Muscle of leg (tissue), 16 donors: ENCODE measurements at places on chromosomes 4 and X. TPM values are rescaled to one million over a fixed set of nuclear protein-coding genes. Genes with fewer than 3 reads are reported as not detected.

Gene DACH2
- total RNA-seq, result 0.49 TPM

GRCh38 chr4:36235306-36235705 is 9.0 kb downstream of the ARAP2 start:
- no peaks in the 10 kb centered on the region for H3K4me1 ChIP-seq
- H3K27ac ChIP-seq, result no peak overlapping the region
- H3K36me3 ChIP-seq, result no peaks in the 10 kb centered on the region
- DNase-seq, result no peak
- no peaks in the 10 kb centered on the region for H3K27me3 ChIP-seq

Gene HDX
- total RNA-seq, result 4.7 TPM

Gene TEX13C
- not detected for total RNA-seq

DNA sequence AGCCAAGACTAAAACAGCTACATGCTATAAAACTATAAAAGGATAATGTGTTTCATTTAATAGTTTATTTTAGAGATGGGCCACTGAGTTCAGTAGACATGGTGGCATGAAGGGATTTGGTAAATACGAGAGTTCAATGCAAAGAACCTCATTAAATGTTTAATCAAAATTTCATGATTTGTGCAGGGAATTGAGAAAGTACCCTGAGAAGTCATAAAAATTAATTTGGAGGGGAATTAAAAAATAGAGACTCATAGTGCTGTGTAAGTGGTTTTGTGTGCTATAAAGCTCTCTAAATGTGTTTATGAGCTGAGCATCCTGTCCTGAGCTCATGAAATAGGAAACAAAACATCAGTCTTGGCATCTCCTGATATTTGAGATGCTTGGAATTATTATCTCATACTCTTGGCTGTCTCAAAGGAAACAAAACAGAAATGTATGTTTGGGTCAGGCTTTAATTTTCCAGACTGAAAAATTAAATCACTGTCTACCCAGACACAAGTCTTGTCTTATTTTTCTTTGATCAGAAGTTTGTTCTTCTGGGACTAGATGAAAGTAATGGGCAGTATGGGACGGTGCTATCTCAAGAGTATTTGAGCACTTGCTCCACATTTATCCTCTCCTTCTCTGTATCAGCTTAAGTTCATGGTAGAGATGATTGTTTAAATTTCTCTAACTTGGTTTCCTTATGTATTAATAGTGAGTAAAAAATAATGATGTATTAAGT is 38.0 kb upstream of the EMCN start:
- peak; percentile 93 for DNase-seq
- no peaks in the 10 kb centered on the region for H3K4me1 ChIP-seq
- H3K27me3 ChIP-seq, result no peaks in the 10 kb centered on the region
- no peaks in the 10 kb centered on the region for H3K36me3 ChIP-seq
- no peak overlapping the region for H3K4me3 ChIP-seq

Gene CTAG1B
- not detected for total RNA-seq

Gene ERVMER34-1
- total RNA-seq, result 0.35 TPM
